ENCODE measurements at places on chromosomes 6 and 20.

DNA sequence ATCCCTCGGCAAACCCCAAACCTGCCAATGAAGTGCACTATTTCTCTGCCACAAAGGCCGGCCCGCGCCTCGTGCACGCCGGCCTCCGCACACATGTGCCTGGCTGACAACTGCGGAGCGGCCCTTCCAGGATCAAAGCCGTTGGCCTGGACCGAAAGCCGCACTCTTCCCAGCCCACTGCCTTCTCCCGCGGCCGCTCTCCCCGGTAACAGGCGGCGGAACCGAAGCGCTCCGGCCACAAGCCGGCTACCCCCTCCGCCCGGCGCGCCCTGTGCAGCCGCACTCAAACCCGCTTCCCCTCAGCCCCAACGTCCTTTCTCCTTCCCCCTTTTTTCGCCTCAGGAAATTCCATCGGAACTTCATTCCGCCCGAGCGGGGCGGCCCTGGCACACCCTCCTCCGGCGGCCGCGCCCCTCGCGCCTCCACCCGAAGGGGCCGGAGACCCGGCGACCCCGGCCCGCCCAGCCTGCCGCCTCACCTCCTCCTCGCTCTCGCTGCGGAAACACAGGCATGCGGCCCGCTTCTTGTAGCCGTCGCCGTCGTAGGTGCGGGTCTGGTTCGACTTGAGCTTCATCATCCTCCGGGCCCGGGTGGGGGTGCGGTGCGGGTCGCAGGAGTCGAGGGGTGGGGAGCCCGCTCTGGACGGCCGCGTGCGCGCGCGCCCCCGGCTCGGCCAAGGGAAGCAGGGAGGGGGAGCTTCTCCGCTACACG is 528 bp downstream of the NUDT3 start:
- DNase-seq = peak; percentile 92

- DNase-seq = no peak
These were observed 56.0 kb upstream of the TAB2 start for GRCh38 chr6:149261364-149262040.

DNA sequence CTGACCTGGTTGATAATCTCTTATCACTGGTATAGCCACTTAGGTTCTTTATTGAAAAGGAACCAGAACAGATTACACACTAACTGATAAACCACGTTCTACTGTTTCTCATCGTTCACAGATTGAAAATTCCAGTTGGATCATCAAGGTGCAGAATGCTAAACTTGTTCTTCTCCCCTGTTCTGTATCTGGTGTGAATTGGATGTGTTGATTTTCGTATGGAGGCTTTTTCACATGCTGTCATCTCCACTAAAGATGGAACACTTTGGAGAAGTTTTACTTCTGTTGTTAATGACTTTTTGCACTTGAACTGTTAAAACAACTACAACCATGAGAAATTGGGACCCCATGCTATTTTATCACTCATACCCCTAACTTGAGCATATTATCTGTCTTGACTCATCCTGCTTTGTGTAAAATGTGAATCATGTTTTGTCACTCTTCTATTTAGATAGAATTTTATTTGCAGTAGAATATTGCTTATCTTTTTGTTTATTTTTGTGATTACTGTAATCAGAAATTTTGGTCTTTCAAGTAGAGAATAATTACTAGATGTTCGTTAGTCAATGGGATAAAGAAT is 17.5 kb downstream of the VAPB start:
- DNase-seq = no peak

GRCh38 chr20:18390201-18390600 is 76.6 kb downstream of the DZANK1 start:
- DNase-seq = no peak

DNA sequence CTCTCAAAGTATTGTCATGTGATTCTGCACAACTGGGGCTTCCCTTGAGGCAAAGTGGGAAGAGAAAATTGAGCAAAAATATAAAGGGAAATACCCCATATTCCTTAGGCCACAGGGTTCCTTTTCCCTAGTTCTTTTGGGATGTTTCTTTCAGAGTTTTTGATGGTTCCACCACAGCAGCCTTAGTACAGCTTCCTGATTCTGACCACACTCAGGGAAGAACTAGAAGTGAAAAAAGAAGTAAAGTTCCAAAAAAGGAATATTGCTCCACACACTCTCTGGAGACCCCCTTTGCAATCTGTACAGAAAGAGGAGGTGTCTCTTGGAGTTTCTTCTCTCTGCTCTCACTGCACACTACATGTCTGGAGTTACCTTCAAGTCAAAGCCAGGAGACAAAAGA is 27.9 kb upstream of the HLA-DQA2 start:
- no peak for DNase-seq

DNA sequence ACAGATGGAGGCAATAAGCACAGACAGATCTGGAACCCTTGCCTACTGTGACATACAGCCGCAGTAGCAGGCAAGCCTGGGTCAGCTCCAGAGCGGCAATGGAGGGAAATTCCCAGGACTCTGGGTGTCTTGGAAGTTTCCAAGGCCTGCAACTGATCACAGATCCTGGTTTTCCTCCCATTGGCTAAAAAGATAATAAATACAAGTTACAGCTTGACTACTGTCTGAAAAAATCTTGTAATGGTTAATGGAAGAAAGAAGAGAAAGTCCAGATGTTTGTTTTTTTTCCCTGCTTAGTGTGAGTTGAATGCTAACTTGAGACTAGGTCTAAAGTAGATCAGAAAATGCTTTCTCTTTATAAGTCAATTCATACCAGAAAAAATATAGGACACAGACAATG is 307.6 kb downstream of the ALDH8A1 start:
- no peak for DNase-seq

GRCh38 chr6:136752554-136752953 is 39.7 kb downstream of the MAP3K5 start:
- peak; percentile 34 for DNase-seq

GRCh38 chr6:2793534-2794151 is 28.4 kb downstream of the WRNIP1 start:
- DNase-seq = peak; percentile 91

DNA sequence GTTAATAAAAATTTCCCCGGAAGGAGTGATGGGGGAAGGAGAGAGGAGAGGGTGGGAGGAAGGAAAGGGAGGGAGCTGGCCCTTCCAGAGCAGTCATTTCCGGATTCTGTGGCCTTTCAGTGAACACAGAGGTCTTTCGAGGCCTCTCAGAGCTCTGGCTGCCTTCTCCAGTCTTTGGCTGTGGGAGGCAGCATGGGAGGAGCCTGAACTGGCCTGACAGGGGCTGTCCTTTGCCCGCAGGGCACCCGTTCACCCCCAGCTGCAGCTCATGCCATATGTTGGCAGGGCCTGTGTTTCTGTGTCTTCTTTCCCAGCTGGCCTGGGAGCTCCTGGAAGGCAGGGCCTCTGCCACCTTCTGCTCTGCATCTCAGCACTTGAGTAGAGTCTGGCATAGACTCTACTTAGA is 95.5 kb downstream of the PPP1R14C start:
- peak; percentile 75 for DNase-seq

GRCh38 chr20:47126709-47127108 is 229.8 kb downstream of the ZMYND8 start:
- DNase-seq = no peak

- peak; percentile 86 for DNase-seq
These were observed 150.5 kb upstream of the PRSS16 start for GRCh38 chr6:27096834-27097511.

DNA sequence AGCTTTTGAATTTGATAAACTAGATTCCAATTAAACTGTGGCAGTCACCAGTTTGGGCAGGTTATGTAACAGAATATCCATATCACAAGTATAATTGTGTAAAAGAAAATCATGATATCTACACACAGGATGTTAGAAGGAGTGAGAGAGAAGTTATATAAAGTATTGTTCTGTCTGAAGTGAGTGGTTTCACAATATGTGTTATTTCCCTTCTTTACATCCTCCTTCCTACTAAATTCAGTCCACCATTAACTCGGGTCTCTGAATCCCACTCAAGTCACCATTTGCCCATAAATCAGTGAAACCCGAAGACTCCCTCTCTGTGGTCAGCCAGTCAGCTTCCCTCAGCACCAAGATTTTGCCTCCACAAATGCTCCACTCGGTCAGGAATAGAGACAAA is 796 bp downstream of the HLA-DQB1 start:
- DNase-seq = no peak

DNA sequence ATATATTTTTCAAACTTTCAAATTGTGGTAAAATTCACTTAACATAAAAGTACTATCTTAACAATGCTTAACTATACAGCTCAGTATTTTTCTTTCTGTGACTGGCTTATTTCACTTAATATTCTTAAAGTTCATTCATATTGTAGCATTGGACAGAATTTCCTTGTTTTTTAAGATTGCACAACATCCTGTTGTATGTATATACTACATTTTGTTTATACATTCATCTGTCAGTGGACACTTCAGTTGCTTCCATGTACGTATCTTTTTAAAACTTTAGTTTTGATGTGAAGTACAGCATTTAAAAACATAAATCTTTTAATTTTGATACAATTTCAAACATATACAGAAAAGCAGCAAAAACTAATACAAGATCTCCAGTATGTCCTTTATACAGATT is 220.7 kb downstream of the ZFAND3 start:
- no peak for DNase-seq

DNA sequence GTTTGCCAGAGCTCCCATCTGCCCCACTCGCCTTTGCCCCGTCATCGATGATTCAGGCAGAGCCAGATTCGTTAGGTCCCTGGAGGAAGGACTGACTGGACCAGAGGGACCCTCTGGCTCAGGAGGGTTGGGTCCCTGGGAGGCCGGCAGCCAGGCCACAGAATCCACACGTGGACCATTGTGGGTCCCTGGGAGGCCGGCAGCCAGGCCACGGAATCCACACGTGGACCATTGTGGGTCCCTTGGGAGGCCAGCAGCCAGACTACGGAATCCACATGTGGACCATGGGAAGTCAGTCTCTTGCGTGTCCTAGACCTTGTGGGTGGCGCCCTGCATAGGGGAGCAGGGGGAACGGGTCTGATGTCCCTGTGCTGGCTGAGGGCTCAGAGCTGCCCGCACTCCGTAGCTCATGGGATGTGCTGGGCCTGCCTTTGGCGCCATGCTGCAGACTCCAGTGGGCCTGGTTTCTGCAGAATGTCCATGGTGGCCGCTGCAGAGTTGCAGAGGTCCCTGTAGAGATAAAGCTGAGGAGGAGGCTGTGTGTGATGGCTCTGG is 23.5 kb downstream of the UCKL1 start:
- no peak for DNase-seq

- no peak for DNase-seq
These were observed 1.0 kb upstream of the TGM6 start for GRCh38 chr20:2379511-2380229.

GRCh38 chr6:36662827-36663256 is 15.7 kb upstream of the CDKN1A start:
- DNase-seq = no peak

DNA sequence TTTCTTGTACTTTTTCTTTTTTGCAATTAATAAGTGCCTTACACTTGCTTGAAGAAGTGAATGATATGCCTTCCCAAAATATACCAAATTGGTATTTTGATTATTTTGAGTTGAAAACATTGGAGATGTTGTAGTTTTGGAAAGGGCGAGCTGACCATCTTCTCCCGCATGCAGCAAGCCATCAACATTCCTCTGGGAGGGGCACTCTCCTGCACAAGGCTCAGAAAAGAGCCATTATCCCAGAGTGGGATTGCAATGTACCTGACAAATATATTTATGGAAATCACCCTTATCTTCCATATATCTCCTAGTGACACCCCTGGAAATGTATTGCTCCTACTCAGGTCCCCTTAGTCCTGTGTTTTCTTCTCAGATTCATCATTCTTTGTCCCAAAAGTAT is 22.8 kb upstream of the PNRC1 start:
- no peak for DNase-seq

DNA sequence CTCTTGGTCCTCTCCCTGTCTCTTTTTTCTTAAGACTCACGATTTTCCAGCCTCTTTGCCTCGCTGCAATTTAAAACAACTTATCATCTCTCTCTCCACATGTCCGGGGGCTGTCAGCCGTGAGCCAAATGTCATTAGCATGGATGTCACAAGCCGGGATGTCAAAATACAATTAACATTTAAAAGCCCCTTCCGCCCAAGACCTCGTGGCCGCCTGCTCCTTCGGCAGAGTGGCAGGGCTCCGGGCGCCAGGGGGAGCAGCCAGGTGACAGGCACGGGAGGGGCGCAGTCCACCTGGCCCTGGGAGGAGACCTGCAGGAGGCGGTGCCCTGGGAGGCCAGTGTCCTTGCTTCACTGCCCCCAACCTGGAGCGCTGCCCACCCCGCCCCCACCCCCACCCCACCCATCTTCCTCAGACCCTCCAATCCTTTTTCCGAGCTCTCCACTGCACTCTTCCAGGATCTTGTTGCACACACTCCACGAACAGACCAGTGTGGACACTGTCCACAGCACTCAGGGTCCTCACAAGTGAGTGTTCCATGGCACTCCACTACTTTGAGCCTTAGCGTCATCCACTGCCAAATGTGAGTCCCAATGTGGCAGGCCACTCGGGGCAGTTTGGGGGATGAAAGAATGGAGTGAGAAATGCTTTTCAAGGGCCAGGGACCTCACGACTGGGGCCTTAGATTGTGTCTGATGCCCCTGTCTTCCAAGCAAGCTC is 5.6 kb upstream of the GRM4 start:
- DNase-seq = no peak

- DNase-seq = no peak
These were observed 60.5 kb upstream of the PRND start for GRCh38 chr20:4661191-4661590.

GRCh38 chr6:56890683-56891429 is 64.1 kb upstream of the BEND6 start:
- no peak for DNase-seq

GRCh38 chr6:149385998-149386646 is 13.9 kb upstream of the SUMO4 start:
- no peak for DNase-seq

DNA sequence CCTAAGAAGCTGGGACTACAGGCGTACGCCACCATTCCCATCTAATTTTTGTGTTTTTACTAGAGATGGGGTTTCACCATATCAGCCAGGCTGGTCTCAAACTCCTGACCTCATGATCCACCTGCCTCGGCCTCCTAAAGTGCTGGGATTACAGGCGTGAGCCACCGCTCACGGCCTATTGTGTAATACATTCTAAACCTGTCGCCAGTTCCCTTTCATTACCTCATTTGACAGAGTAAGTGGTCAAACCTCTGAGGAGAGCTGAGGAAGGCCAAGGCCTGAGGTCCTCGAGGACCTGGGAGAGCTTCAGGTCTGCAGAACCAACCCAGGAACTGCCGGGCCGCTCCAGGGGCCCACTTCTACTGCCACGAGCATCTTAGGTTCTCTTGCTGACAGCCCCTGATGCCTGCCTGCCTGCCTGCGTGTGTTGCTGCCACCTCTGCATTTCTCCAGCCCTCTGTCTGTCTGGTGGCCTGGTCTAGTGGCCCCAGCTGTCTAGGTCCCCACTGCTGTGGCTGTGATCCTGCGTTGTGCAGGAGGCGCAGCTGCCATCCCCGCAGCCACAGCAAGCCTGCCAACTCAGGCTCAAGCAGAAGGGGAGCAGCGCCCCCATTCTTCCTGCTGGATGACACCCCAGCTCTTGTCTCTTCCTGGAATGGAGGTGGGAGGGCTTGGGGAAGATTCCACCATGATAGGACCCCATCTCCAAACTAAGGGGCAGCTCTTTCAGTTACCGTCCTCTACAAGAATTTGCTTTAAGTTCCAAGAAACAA is 45.3 kb downstream of the PRR18 start:
- peak; percentile 58 for DNase-seq

GRCh38 chr6:2507016-2507415 is 243.7 kb downstream of the MYLK4 start:
- DNase-seq = no peak
